Camera-type eye (tissue), 1 donor: ENCODE measurements at places on chromosomes 4 and X. TPM values are rescaled to one million over a fixed set of nuclear protein-coding genes. Genes with fewer than 3 reads are reported as not detected.

Gene CXorf58
- total RNA-seq, result 0.22 TPM

Gene BEND2
- 0.27 TPM for total RNA-seq

Gene FMR1NB
- not detected for total RNA-seq

Gene RXFP1
- total RNA-seq, result 0.71 TPM

Gene EDA
- 9.0 TPM for total RNA-seq

Gene GPC3
- total RNA-seq, result 64.9 TPM

Gene GAGE1
- total RNA-seq, result not detected

Gene SLC2A9
- total RNA-seq, result 6.4 TPM

Gene GATA1
- 0.44 TPM for total RNA-seq

Gene MMRN1
- 23.6 TPM for total RNA-seq

Gene VSIG4
- total RNA-seq, result 10.9 TPM

Gene HDAC6
- total RNA-seq, result 147 TPM

Gene GSX2
- 3.9 TPM for total RNA-seq

Gene DSPP
- total RNA-seq, result 0.05 TPM

Gene CITED1
- 4.6 TPM for total RNA-seq

Gene STOX2
- 40.6 TPM for total RNA-seq

Gene SUPT20HL1
- not detected for total RNA-seq

Gene SPATA18
- total RNA-seq, result 6.3 TPM

Gene ENPEP
- 19.0 TPM for total RNA-seq

Gene AKAP4
- not detected for total RNA-seq

Gene NSUN7
- 10.5 TPM for total RNA-seq

Gene EMD
- 23.0 TPM for total RNA-seq

Gene PFKFB1
- not detected for total RNA-seq

Gene GABRE
- 89.1 TPM for total RNA-seq

Gene RAB33B
- total RNA-seq, result 23.4 TPM

Gene GPR50
- total RNA-seq, result not detected

Gene OPHN1
- 19.1 TPM for total RNA-seq

Gene CNKSR2
- 67.2 TPM for total RNA-seq

Gene CPXCR1
- not detected for total RNA-seq
